ENCODE measurements at places on chromosomes 7 and 10.

DNA sequence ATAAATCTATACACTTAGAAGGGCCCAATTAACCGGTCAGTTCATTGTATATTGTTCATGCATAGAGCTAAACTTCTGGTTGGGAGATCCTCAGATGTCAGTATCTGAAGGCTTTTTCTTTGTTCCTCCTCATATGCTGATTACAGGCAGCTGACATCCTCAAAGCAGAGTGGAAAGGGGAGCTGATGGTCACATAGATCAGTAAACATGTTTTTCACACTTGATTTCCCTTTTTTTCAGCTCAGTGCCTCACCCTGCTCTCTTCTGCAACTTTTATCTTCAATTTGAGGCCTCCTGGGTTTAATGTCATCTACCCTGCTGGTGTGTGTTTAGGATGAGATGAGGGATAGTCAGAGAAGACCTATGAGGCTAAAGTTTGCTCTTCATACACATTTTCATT lies 297.9 kb upstream of the FZD1 start:
- no peak for DNase-seq

DNA sequence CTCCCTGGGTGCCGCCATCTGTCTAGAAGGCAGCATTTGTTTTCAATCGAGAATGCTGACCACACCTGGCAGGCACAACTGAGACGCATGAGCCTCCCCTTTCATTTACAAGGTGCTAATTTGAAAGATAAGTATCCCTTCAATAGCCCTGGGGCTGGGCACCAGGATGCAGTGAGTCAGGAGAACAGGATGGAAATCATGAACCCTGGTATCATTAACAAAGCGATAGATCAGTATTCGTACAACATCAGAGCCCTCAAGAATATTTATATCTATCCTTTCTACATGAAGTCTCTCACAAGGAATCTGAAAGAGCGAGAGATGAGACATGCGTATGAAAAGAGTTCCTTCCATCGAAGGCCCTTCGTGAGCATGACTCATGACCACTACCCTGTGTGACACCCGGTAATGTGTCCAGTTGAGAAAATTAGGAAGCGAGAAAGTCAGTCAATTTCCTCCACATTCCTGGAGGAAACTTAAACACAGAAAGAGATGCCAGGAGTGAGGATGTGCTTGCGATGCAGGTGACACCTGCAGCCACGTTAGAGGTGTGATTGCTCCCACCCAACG lies 123.1 kb upstream of the PITRM1 start:
- DNase-seq: no peak

GRCh38 chr10:28676326-28676967 lies 874 bp upstream of the BAMBI start:
- no peak for DNase-seq

DNA sequence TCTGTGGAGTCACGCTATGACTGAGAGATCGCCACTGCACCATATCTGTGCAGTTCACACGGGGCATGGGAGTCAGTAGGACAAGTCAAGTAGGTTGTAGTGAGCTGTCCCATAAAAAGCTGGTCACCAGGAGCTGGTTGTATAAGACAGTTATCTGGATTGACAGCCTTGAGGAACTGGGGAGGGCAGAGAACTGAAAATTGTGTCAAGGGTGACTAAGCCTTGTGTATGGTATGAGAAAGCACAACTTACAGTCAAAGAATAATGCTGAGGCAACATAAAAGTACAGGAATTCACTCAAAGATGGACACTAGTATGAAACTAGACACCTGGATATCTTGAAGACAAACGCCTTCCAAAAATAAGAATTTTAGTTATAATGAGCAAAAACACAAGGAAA lies 564.9 kb downstream of the POM121L12 start:
- DNase-seq: no peak

GRCh38 chr10:131973160-131973951 lies 8.4 kb downstream of the BNIP3 start:
- DNase-seq: no peak

- DNase-seq: peak; percentile 96
Measured at GRCh38 chr10:88926566-88927415, 25.8 kb downstream of the ACTA2 start.

DNA sequence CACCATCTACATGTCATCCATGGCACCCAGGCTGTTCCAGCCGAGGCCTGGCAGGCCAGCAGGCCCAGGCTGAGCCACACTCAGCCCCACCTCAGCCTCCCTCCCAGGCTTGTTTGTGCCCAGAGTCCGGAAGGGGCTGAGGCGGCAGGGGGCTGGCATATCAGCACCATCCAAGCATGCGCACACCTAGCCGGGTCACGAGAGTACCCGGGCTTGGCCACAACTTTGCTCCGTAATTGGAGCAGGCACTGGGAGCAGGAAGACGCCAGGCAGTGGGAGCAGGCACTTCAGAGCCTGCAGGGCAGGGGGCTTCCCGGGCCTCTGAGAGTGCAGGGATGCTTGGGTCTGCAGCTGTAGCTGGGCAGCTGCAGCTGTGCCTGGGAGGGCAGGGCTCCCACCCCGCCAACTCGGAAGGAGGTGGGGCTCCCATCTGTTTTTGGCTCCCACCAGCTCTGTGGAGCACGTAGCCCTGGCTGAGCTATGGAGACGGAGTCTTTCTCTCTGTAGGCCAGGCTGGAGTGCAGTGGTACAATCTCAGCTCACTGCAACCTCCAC lies 15.2 kb upstream of the TSPAN15 start:
- DNase-seq: no peak

GRCh38 chr7:40721342-40721949 lies 586.6 kb downstream of the SUGCT start:
- DNase-seq: peak; percentile 81

GRCh38 chr10:129049501-129049900 lies 417.5 kb upstream of the MGMT start:
- no peak for DNase-seq

GRCh38 chr10:22086730-22087401 lies 83.3 kb upstream of the DNAJC1 start:
- peak; percentile 49 for DNase-seq

DNA sequence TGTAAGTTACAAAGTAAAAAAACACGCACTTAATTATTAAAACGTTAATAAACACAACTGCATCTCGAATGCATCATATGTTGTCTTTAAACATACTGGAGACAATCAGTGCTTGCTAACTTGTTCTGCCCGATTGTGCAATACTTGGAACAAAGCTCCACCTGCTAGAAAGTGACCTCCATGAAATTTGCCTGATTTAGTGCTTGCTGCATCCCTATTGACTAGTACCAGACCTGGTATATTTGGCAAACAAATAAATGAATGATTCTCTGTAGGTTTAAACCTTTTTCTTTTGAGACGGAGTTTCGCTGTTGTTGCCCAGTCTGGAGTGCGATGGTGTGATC lies 6.2 kb downstream of the BZW2 start:
- no peak for DNase-seq

- peak; percentile 75 for DNase-seq
Measured at GRCh38 chr7:114081606-114082425, 163.0 kb upstream of the PPP1R3A start.

GRCh38 chr10:57262892-57263291 lies 901.8 kb upstream of the ZWINT start:
- DNase-seq: no peak

DNA sequence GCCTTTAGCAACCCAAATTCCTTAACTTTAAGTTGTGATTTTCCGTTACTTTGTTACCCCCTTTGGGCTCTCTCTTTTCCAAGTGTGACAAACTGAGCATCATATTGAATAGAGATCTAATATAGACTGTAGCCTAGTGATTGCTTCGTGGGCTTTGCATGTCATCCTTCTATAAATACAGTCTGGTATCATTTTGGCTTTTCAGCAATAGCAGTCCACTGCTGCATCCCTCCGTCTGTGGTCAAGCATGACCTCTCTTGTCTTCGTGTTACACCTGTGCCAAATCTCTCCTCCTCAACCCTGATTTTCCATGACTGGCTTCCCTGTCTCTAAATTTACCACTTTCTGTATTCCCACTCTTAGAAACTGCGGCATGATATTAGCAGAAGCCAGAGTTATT lies 53.8 kb upstream of the AGK start:
- no peak for DNase-seq

DNA sequence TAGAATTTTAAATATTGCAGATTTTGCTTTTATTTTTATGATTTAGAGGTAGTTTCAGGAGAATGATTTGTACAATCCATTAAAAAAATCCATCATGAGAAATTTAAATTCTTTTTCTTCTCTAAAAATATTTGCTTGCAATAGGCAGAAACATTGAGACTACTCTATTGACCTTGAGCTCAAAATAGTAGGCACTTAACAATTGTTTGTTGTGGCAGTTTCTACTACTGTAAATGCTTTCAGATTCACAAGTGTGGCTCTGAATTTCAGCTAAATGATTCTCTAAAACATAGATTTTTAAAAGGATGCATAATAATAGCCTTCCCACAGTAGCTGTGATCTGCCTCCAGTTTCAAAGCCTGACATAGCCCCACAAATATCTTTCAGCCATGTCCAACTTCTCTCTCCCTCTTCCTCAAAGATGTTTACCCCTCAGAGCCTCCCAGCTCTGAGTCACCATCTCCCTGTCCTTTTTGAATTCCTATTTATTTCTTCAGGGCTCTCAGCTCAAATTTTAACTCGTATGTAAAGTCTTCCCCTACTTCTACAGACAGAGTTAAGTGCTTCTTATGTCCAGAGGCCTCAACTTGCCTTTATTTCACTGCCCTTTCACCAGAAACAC lies 160.5 kb downstream of the AOAH start:
- DNase-seq: peak; percentile 4

- DNase-seq: no peak
Measured at GRCh38 chr7:22694597-22695207, 32.3 kb upstream of the IL6 start.

DNA sequence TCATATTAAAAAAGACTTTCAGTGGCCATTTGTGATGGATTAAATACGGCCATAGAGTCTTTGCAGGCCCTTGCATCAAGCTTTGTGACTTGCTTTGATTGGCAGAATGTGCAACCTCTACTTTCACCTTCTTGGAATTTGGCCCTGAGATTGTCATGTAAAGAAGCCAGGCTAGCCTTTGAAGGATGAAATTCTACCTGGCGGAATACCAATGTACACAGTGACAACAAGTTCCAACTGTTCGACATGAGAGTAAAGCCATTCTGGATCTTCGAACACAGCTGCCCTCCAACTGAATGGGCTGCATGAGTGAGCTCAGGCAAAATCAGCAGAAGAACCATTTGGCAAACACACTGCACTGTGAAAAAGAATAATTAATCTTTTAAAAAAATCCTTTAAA lies 321.3 kb downstream of the PHF14 start:
- DNase-seq: no peak

DNA sequence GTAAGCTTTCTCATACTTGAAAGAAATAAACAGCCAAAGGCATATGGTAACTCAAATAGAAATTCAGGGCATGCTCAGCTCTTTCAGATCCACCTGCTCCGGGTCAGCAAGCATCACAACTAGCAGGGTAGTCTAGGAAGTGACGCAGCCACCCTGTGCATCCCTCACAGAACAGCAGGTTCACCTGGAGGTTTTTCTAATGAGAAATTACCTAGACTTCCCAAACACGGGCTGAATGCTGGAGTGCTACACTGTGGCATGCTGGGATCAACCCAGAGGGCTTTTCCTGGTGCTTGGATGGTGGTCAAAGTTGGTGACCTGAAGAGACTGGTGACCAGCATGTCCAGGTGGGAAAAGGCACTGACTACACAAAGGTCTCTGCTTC lies 66.8 kb upstream of the DNAJB6 start:
- DNase-seq: no peak

DNA sequence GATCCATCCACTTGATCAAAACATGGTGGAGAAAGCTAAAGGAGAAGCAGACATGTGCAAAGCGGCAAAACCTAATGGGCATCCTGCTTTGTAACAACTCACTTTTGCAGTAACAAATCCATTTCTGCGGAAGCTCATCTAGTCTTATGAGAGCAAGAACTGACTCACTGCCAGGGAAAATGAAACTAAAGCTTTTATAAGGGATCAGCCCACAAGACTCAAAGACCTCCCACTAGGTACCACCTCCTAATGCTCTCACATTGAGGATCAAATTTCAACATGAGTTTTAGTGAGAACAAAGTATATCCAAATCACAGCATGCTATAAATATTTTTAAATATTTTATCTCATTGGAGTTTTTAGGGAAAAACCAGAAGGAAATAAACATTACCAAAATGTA lies 120.1 kb upstream of the GNAI1 start:
- DNase-seq: peak; percentile 69

- DNase-seq: peak; percentile 56
Measured at GRCh38 chr7:80136261-80137055, 1.8 kb downstream of the GNAI1 start.

DNA sequence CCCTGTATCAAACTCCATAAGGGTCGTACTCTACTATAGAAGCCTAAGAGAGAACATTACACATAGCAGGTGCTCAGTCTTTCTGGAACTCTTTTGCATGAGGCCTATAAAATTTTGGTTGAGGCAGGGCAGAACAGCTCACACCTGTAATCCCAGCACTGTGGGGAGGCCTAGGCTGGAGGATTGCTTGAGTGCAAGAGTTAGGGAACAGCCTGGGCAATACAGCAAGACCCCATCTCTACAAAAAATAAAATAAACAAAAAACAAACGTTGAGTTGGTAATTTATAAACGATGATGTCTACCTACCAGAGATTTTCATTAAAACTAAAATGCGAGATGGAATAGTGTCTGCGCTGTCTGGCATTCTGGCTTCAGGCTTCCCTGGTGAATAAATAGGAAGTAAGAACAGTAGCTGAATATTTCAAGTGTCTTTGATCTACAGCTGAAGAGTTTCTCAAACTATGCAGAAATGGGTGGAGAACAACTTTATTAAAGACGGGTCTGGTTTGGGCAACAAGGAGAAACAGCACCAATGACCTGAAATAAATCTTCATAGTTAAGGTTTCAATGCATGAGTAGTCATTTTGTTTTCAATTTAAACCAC lies 774 bp downstream of the PON2 start:
- DNase-seq: no peak

DNA sequence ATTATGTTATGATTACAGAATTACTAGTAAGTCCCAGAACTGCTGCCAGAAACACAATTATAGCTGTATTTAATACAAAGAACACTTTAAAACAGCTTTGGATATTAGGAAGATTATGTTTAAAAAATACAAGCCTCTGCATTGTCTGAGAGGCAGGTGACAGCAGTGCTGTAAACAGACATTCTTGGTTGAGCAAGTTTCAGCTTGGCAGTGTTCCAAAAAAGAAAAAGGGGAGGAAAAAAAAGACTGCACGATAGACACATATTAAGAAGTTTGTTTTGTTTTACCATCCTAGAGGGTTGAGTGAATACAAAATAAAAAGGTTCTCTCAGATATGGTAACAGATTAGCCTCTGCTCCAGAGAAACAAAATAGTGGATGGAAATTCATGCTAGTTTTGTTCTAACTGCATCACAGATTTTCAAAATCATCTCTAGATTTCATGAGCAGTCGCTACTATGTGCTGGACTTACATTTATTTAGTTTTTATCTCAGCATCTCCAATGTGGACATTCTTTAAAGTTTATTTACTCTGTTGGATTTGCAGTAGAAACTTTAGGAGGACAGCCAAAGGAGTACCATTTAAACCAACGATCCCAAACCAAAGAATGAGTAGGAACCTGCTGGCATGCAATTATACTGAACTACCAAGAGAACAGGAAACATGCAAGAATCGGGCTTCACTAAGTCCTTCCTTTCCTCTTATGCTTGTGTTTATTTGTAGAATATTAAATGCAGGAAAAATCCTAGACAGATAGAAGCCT lies 9.0 kb downstream of the FAM204A start:
- DNase-seq: no peak
